Activated CD8-positive, alpha-beta T cell treated with anti-CD3 and anti-CD28 coated beads, Interleukin-2, amount 10 ng/mL, durations not matched to agents 7 days and 5 days (primary cell): ENCODE measurements at places on chromosomes 3 and 15.

DNA sequence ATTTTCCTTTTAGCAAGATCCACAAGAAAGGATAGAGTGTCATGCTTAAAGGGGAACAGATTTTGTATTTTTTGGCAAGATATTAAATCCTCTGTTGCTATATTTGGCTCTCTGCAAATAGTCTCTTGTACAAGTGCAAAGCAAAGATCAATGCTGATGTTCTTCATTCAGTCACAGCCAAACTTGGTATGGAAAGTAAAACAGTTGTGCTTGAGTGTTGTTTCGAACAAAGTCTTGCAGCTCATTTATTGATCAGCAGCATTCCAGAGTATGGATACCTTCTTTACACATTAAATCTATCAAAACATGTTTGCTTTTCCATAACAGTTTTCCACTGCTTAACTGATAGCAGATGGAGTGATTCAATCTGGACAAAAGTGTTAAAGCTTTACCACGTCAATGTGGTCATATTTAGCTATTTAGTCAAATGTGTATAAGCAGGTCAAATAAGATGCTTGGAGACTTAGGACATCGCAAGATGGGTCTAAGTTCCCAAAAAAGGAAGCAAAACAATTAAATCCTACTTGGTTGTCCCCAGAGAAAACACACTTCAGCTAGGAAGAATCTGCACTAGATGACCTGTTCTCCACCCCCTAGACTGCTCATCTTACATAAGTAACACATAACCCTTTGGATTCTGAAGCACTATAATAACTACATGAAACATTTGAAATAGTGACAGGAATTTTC, 52.4 kb downstream of the VGLL3 start:
- H3K36me3 ChIP-seq = no peaks in the 10 kb centered on the region
- DNase-seq = no peak
- no peaks in the 10 kb centered on the region for H3K27me3 ChIP-seq

GRCh38 chr3:193947596-193947995, 188.4 kb upstream of the HES1 start:
- H3K27ac ChIP-seq = no peak overlapping the region
- H3K4me3 ChIP-seq = no peak overlapping the region
- H3K36me3 ChIP-seq = no peaks in the 10 kb centered on the region
- H3K4me1 ChIP-seq = no peaks in the 10 kb centered on the region

GRCh38 chr3:49671291-49672288, 2.6 kb upstream of the APEH start:
- H3K27me3 ChIP-seq = no peaks in the 10 kb centered on the region
- H3K4me3 ChIP-seq = peak overlapping the region; percentile 69
- peaks cover 25% of the 10 kb centered on the region for H3K4me1 ChIP-seq
- DNase-seq = peak; percentile 83
- H3K36me3 ChIP-seq = peaks cover 11% of the 10 kb centered on the region

- no peaks in the 10 kb centered on the region for H3K27me3 ChIP-seq
- peaks cover 39% of the 10 kb centered on the region for H3K36me3 ChIP-seq
- peak overlapping the region; percentile 96 for H3K27ac ChIP-seq
- peaks cover 47% of the 10 kb centered on the region for H3K4me1 ChIP-seq
These were observed 469.6 kb upstream of the DPPA4 start for GRCh38 chr3:109806929-109807328.

GRCh38 chr15:87843312-87843711, 413.2 kb downstream of the NTRK3 start:
- H3K36me3 ChIP-seq = no peaks in the 10 kb centered on the region
- H3K27ac ChIP-seq = no peak overlapping the region
- no peak for DNase-seq
- H3K4me1 ChIP-seq = no peaks in the 10 kb centered on the region
